ENCODE measurements at places on chromosomes 1 and 21.

DNA sequence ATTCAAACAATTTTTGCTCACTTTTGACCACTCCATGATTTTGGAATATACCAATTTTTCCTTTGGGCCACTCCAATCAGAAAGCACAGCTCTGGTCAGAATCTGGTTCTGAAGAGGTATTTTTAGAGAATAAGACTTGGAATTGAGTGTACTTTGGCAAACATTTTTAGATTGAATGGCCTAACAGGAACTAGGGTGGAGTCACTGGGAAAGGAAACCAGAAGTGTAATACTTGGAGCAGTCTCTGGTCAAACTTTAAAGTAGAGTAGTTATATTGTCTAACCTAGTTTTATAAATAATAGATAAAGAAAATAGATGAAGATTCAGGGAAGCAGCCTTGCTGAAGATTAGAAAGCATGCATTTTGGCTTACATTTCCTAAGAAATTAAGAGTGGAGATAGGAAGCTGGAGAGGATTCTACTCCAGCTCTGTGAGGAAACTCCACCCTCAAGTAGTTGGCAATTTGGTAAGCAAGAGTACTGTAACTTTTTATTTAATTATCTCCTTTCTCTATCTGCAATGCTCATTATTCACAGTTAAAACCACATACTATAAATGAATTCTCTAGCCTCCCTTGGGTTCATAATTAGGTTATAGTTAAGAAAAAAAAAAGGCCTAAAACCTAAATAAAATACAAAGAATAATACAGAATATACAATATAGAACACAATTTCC lies 15.8 kb downstream of the STIL start:
- no peak for DNase-seq

DNA sequence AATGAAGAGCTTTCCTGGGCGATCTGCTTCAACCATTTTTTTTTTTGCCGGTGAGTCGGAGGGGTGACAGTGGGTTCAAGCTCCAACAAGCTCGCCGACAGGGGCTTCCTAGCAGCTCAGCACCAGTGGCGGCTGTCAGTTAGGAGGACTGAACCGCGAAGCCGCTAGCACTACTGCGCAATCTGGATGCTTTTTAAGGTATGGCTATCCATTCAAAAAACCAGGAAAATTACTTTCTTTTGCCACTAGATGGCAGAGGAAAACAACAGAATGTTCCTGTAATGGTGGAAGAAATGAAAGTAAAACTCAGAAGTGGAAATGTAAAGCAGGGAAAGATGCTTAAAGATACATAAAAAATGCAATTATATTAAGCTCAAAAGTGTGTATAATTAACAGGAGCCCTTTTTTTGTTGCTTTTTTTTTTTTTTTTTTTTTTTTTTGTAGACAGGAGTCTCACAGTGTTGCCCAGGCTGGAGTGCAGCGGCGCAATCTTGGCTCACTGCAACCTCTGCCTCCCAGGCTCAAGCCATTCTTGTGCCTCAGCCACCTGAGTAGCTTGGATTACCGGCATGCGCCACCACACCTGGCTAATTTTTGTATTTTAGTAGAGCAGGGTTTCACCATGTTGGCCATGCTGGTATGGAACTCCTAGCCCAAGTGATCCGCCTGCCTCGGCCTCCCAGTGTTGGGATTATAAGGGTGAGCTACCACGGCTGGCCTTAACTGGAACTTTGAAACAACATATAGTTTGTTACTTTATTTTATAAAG lies 8.5 kb downstream of the KYAT3 start:
- DNase-seq, result no peak

- no peak for DNase-seq
These were observed 35.2 kb upstream of the PLPPR4 start for GRCh38 chr1:99229122-99229521.

- DNase-seq, result no peak
These were observed 134.7 kb downstream of the ST6GALNAC3 start for GRCh38 chr1:76209238-76209637.

- DNase-seq, result no peak
These were observed 7.0 kb downstream of the NFIA start for GRCh38 chr1:61089338-61089737.

GRCh38 chr1:59089922-59090457 lies 206.9 kb upstream of the FGGY start:
- DNase-seq, result no peak

- no peak for DNase-seq
These were observed 103.9 kb downstream of the RAVER2 start for GRCh38 chr1:64848803-64849202.

- no peak for DNase-seq
These were observed 130.9 kb downstream of the PBX1 start for GRCh38 chr1:164689672-164690511.

- DNase-seq, result peak; percentile 43
These were observed 798 bp downstream of the ZBED6 start for GRCh38 chr1:203796236-203796605.

DNA sequence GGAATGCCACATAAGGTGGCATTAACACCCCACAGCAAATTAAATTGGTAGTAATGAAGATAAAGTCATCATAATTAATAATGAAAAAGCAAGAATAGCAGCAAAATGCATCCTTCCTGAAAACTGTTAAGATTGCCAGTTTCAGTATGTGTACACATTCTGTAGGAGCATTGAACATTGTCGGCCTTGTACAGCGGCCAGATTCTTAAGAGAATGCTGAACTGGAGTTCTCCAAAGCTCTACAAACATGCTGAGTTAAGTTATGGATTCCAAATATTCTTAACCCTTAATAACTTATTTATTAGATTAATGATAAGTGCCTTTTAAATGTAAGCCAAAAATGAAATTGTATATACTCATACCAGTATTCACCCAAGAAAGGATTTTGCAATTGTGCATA lies 189.9 kb downstream of the AK5 start:
- DNase-seq, result no peak

All from H9 (cell line).